ENCODE measurements at places on chromosomes 4 and X.

- DNase-seq, result no peak
Measured at GRCh38 chr4:87978681-87979080, 3.2 kb downstream of the SPP1 start.

DNA sequence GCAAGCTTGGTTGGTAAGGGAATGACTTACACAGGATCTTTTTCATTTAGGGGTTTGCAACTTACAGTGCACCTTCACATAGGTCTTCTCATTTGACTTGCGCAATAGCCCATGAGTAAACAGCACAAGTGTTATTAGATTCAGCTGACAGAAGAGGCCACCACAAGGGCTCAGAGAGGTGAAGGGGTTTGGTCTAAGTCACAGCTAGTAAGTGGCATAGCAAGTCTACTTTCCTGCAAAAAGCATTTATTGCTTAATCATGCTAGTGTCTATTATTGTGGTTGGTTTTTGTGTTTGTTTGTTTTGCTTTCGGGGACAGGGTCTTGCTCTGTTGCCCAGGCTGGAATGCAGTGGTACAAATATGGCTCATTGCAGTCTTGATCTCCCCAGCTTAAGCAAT lies 83.3 kb downstream of the SPRY1 start:
- DNase-seq, result no peak

DNA sequence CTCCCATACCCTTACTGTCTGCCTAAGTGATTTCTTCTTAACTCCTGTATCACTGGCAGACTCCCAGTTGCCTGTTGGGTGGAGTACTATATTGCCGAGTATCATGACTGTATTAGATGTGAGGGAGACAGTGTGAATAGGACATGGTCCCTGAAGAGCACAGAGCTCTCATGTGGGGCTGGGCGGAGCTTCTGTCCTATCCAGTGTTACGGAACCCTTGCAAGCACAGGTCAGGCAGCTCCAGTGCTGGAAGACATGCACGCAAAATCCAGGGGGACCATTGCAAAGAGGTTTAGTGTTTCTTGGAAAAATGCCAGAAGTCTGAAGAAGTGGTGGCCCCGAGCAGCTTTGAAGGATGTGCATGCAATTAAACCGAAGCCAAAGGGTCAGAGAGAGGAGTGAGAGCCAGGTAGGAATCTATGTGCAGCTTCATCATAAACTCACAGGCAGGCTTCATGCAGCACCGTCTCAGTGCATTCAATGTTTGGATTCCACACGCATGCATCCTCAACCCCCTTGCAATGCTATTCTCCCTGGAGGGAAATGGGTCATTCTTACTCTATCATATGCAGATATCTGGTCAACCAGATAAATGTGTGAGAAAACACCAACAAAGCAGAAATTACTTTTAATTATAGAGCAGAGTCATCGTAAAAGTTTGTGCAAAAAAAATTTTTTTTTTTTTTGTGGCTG lies 49.7 kb upstream of the DHRSX start:
- no peak for DNase-seq

DNA sequence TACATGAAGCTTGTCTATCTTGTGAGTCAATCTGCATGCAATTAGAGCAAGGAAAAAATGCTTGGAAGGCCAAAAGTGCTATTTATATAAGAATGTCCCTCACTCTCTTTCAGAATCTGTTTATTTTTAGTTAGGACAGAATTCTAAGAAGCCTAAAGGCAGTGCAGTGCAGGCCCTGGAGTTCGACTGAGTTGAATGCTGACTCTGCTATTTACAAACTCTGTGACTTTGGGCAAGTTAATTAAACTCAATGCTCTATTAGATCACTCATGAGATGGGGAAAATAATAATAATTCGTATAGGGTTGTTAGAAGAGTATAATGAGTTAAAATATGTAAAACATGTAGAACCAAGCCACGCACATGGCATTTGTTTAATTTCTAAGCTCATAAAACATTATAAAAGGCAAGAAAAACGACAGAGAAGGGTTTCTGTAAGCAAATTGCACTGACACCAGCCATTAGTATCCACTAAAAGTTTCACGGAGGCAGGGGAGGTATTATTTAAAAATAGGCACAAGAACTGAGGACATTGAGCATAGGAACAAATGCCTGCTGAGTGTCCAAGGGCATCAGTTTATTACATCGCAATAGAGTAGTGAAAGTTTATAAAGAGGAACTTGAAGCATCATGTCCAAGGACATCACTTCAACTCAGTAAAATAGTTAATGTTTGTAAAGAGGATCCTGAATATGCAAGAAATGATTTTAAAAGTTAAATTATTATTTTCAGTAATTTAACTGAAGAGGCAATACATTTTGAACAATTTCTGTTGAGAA lies 115.0 kb upstream of the INPP4B start:
- no peak for DNase-seq

DNA sequence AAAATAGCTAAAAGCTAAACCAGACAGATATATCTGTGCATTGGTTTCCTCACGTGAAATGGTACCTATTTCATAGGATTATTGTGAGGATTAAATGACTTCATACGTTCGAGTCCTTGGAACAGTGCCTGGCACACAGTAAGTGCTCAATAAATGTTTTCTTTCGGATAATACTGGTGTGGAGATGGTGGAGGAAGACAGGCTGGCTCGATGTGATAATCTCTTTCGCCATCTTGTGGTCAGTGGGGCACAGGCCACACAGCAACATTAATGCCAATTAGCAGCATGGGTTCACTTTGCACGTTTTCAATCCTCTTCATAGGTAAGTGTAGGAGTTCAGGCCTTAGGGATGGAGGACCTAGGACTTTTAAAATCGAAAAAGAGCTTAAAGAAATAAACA lies 9.3 kb downstream of the PAGE4 start:
- no peak for DNase-seq

DNA sequence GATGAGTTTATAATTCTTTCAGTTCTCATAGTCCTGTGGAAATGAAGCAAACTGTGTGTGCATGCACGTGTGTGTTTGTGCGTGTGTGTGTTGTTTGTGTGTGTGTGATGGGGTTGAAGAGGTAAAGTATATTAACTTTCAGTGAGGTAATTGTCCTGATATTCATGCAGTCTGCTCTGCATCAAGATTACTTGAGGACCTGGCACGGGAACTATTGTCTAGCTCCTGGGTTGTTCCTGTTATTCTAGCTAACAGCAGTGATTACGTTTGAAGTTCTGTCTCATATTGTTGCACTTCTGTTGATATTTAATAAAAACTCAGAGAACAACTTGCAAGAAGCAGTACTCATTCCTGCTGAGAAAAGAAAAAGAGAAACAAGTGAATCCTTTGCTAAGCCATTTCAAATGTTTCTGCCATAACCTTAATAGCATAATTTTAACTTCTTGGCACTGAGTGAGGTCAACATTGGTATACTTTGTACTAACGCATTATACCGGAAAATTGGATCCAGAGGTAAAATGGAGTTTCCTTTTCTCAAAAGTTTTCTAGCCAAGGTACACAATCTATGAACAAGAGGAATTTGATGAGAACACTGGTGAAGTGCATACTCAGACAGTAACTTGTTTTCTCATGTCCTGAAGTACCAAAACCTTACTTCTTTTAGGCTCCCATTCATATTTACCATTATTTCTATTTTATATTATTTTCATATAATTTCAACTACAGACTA lies 113.2 kb downstream of the SPCS3 start:
- no peak for DNase-seq

DNA sequence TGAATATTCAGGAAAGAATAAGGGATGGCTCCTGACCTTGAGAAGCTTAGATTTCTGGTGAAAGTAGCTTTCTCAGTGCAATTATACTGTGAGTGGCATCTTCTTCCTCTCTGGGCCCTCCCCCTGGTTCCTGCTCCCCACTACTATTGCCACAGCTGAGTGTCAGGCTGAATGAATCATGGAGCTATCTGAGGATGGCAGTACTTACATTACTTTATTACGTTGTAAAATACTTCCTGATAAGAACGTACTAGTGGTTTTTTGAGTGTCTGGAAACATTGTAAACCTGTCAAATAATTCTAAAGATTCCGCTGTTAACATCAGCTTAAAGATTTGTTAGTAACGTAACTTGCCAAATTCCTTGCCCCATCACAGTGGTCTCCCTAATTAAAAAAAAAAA lies 36.2 kb downstream of the ARHGAP10 start:
- DNase-seq, result no peak

GRCh38 chrX:43656005-43656494 lies at the start of gene MAOA:
TSS of gene MAOA (plus strand) at chrX:43656299. CDS start at chrX:43656342, 43 bp downstream.
- DNase-seq, result no peak

DNA sequence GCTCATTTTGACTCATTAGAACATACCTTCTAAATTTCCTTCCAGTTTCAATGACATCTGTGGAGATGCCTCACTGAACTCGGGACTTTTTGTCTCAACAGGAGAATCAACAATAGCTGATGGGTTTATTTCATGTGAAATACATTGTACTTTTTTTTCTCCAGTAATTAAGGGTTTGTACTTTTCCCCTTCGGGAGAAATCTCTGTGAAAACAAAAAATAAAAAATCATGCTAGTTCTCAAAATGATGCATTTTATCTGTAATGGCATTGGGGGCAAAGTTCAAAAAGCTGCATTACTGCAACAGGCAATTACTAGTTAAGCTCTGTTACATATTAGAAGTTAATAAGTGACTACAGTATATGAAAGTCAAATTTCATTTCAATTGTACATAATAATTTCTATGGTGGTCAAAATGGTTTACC lies 167.3 kb upstream of the SH3RF1 start:
- DNase-seq, result no peak

DNA sequence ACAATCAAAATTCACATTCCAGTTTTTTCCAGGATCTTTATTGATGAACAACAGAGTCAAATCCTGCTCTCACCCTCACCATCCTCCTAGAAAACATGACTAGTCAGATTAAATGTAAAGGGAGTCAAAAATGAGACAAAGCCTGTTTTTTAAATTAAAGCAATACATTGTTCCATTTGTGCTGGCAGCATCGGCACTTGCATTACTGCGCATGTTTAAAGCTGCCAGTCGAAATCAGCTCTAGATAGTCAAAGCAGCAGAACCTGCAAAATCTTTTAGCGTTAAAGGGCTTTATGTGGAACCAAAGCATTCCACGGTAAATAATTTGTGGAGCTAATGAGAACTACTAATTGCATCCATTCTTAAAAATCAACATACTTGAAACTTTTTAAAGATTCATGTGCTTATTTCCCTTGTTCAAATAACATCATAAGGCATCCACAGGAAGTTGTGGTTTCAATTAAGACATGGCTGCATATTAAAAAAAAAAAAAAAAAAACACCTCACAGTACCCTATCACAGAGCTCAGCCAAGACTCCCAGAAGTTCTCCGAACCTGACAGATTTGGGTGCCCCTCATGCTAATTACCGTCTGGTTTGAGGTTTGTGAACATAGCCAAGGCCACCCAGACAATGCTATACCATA lies 82.2 kb downstream of the SH3KBP1 start:
- no peak for DNase-seq

- no peak for DNase-seq
Measured at GRCh38 chr4:41687971-41688370, 60.6 kb downstream of the PHOX2B start.

DNA sequence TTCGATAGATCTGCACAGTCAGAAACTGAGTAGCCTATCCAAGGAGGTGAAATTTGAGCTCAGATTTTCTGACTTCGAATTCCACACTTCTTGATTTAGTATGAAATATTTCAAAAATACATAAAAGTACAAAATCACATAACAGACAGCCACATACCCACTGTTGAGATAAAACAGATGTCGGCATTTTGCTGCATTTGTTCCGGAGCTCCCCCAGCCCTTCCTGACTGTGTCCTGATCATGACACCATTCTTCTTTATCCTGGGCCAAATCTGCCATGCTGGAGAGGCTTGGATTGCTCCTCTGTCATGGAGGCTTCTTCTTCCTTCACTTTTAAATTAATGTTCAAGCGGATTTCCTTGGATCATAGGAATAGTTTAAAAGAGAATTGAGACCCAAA lies 124.2 kb upstream of the RBPJ start:
- no peak for DNase-seq

DNA sequence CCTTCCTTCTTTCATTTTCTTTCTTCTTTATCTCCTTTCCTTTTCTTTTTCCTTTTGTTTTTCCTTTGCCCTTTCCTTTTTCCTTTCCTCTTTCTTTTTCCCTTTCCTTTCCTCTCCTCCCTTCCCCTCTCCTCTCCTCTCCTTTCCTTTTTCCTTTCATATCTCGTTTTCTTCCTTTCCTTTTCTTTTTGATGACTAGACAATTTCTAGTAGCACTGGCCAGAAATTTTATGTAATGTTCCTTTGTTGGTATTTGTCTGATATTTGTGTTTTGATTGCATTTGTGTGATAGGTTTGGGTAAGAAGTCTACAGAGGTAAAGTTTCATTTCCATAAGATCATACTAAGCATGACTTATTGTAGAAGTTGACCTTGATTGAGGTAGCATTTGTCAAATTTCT lies 1722.9 kb upstream of the IGFBP7 start:
- no peak for DNase-seq

DNA sequence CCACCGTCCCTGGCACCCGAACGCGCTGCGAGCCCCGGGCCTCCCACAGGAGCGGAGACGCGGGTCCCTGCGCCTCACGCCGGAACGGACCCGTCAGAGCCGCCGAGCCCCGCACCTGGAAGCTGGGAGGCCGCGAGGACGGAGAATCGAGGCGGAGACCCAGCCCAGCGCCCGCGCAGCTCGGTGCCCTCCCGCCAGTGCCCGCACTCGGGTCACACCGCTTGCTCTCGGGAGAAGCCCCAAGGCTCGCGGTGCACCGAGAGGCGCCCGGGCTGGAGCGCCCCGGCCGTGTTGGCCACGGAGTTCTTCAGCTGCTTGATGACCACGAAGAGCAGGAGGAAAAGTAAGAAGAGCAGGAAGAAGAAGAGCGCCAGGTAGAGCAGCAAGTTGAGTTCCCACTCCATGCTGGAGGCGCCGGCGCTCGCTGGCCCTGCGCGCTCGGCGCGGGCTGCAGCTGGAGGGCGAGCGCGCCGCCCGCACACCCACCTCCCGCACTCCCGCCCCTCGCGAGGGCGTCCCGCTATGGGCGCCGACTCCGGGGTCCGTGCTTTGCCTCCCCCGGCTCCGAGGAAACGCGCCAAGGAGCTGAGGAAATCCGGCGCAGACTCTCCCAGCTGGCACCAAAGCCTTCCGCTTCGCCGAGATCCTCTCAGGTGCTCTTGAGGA lies at the start of gene SMIM43:
TSS of gene SMIM43 (minus strand) at position 463 of the 666 bp plus-strand sequence. CDS start at position 404, 59 bp downstream.
- no peak for DNase-seq

- DNase-seq, result no peak
Measured at GRCh38 chr4:88952081-88952480, 104.9 kb downstream of the FAM13A start.

DNA sequence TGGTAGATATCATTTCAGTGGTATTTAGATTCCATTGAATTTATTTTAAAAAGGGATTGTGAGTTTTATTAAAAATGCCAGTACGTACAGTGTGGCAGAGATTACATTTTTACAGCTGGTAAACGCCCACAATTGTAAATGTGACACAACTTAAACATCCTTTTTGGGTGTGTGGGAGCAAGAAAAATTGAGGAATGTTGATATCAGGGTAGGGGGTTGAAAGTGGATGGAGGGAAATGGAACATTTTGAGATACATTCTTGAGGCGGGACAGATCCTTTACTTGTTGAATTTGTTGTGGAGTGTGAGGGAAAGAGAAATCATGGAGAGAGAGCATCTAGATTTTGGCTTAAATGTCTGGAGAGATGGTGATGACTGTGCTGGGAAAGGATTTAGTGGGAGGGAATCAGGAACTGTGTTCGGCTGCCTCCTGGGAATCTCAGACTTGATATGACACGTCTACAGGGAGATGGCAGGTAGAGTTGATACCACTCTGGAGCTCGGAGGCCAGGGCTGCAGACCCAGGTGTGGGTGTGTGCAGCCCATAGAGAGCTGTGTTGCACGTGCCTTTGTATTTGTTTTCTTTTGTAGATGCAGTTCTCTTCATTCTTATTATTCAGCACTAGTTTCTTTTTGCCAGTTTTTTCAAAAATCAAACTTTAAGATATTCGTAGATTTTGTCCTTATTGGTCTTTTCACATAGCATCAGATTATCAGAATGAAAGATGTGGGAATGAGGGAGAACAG lies 10.8 kb downstream of the TMEM131L start:
- DNase-seq, result no peak
